ENCODE measurements at places on chromosomes 2 and 18.

DNA sequence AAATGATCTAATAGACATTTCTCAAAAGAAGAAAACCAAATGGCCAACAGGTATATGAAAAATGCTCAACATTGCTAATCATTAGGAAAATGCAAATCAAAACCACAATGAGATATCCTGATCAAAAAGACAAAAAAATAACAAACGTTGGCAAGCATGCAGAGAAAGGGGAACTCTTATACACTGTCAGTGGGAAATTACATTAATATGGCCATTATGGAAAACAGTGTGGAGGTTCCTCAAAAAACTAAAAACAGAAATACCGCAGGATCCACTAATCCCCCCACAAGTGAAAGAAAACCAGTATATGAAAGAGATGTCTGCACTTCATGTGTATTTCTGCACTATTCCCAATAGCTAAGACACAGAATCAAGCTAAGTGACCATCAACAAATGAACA lies 57.7 kb upstream of the CTIF start:
- DNase-seq, result no peak

- no peak for DNase-seq
These were observed 44.5 kb downstream of the SH3BP4 start for GRCh38 chr2:234996069-234996940.

DNA sequence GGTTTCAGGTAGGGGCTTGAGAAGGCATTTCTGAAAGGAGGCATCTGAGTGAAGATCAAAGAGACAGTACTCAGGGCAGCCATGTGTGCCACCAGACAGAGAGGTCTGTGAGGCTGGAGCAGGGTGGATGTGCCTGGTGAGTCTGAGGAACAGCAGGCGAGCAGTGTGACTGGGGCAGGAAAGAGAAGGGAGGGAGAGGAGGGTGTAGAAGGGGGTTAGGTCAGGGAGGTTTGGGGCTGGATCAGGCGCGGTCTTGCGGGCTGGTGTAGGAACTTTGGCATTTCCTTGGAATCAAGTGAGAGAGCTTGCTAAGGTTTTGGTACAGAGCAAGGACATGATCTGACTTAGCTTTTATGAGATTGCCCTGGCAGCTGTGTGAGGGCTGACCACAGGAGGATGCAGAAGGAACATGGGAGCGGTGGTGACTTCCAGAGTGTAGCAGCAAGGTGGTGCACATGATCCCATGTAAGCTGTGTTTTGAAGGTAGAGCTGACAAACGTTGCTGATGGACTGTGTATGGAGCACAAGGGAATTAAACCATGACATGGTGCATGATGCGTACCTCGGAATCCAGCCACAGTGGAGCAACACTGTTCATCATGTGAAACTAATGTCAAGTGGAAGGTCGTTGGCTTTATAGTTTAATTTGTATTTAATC lies 13.9 kb downstream of the RAB31 start:
- DNase-seq, result no peak

DNA sequence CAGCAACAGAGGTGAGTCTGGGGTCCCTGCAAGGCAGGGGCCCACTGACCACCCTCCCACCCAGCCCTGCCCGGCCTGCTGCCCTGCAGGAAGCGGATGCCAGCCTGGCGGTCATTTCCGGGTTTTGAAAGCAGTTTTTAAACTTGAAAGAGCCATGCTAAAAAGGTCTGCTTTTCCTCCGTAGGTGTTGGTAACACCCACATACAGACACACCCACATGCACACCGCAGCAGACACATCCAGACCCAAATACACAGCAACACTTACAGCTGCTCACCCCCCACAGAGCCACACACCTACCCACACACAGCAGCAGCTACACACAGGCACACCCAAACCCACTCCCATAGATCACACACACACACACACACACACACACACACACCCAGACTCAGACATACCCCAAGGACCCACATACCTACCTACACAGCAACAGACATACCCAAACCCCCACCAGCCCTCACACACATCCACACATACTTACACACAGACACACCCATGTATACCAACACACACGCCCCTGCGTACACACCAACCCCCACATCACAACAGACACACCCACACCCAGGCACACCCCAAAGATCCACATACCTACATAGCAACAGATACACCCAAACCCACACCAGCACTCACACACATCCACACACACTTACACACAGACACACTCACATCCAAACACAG lies 7.6 kb downstream of the ZFP36L2 start:
- DNase-seq, result no peak

DNA sequence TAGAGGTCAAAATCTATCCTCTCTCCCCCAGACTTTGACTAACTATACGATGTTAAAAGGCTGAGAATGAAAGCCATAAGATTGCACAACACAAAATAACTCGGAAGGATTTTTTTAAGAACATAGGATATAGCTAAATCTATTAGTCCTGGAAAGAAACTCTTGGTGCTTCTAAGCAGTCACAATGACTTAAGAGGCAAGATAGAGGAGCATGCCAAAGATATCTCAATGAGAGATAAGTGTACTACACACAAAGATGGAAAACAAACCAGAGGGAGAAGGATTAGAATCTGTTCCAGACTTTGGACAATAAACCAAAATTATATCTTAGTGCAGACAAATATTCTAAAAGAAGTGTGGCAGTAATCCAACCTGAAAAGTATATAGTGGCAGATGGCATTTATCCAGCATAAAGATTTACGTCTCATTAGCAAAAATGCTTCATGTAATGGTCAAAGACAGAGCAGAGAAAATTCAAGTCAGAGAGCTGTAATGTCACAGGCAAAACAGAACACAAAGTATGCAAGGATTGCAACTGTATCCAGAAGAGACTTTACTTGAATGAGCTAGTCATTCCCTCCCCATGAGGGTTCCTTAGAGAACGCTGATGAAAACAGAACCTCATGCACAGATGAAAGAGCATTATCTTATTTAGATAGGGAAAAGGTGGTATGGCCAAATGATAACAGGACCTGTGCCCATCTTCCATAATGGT lies 28.8 kb upstream of the EVA1A start:
- DNase-seq, result no peak

DNA sequence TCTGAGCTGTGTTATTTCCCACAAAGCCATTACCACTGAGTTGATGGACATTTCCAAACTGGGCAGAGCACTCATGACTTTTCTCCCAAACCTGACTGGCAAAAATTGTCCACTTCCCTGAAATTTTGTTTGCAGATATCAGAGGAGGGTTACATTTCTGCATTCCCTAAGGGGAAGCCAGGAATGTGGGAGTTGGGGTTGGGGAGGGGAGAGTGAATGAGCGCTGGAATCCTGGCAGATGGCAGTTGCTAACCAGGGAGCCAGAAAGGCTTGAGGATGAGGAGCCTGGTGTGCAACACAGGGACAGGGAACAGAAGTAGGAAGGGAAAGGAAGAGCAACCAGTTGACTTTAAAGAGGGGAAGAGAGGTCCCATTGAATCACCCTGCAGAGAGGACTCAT lies 14.0 kb upstream of the CCNYL1 start:
- DNase-seq, result no peak

GRCh38 chr18:54261894-54262293 lies 7.4 kb upstream of the POLI start:
- DNase-seq, result no peak

DNA sequence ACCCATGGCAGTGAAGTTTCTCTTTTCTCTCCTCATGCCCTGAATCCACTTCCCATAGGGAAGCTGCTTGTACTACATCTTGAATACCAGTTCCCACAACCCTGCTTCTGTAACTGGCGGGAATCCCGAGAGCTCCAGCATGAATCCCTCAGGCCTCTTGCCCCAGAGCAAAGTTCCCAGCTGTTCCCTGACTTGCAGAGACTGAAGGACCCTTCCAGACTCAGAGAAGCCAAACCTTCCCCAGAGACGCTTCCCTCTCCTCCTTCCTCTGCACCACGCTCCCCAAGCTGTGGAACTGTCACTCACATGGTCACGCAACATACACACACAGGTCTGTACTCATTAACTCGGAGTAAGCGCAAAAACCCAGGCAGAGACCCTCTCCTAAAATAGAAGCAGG lies 26.4 kb downstream of the TRAPPC12 start:
- DNase-seq, result no peak

DNA sequence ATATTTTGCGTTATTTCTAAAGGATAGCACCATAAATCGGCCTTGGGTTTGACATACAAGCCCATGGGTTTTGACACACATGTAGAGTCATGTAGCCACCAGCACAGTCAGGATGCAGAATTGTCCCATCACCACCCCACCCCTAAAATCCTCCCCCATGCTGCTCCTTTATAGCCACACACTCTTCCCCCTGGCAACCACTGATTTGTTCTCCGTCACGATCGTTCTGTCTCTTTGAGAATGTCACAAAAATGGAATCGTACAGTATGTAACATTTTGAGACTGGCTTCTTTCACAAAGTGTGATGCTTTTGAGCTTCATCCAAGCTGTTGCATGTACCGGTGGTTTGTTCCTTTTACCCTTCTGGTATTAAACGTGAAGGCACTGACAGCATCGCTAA lies 39.1 kb downstream of the CRACDL start:
- no peak for DNase-seq

DNA sequence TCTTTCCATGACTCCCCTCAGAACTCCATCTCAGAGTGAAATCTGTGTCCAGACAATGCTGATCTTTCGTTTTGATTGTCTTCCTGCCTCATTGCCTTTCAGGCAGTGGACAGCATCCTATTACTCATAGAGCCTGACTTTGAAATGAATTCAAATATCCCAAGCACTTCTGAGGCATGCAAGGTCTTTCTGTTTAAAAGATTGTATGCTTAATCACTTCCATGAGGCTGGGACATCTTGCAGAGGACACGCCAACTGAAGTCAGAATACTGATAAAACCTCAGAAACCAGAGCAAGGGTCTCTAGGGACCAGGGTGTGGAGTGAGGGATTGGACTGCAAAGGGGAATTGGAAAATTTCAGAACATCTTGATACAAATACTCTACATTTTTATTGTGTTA lies 836.5 kb upstream of the ID2 start:
- no peak for DNase-seq

DNA sequence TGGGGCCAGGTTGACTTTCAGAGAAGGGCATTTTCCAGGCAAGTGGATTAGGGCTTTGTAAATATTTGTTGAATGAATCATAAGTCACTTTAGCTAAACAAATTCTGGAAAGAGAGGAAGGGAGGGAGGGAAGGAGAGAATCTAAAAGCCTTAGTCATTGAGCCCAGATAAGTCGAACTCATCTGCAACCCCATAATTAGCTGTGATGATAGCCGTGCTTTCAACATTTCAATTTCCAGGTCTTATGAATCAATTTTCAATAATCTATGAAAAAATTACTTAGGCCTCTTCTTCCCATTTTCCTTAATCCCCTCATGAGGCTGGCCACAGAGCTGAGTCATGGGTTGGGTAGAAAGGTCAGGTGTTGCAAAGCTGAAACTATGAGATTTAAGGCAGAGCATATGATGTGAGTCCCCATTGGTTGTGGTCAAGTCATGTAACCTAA lies 111.9 kb upstream of the MAPRE2 start:
- DNase-seq, result peak; percentile 14

DNA sequence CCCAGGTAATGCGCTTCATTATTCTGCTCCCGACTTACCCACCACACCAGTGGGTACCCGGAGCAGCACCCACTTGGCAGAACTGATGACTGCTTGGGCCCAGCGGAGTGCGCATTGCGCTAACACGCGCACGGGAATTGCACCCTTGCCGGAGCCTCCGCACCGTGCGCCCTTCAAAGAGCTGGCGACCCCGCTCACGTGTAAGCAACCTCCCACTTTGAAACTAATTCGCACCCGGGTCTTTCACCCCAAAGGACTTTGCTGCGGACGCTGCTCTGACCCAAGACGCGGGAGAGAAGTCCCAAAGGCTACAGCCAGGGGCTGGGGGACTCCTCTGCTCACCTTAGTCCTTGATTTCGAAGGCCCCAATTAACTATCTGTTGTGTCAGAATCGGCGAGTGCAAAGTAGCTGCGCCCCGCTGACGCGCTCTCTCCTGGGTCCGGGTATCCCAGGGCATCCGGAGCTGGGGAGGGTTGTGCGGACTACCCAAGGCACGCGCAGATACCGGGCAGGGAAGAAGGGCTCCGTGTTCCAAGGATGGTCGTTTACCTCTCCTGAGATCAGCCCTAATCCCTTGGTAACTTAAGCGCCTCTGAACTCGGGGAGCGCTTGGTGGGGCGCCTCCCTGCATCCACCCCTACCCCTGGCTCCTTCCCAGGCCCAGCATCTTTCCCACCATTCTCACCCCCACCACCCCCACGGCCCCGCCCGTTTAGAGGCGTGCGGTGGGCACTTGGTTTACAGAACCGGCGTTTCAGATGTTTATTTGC lies 13.1 kb upstream of the SATB2 start:
- no peak for DNase-seq

DNA sequence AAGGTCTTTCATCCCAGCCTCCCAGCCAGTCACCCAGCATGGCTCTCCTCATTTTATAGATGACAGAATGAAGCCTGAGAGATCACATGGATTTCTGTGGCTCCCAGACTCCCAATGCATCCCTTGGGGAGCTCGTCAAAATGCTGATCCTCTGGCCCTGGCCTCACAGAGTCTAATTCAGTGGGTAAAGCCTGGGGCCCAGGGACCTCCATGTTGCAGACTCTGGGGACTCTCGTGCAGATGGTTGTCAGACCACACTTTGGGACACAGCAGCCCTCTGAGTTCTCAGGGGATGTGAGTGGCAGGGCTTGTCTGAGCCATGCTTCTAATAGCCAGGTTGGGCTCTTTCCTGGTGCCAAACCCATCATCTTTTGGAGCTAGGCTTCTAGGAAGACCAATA lies 97.0 kb downstream of the CTIF start:
- DNase-seq, result no peak

- DNase-seq, result no peak
These were observed 32.1 kb upstream of the SP3 start for GRCh38 chr2:173997269-173997668.

DNA sequence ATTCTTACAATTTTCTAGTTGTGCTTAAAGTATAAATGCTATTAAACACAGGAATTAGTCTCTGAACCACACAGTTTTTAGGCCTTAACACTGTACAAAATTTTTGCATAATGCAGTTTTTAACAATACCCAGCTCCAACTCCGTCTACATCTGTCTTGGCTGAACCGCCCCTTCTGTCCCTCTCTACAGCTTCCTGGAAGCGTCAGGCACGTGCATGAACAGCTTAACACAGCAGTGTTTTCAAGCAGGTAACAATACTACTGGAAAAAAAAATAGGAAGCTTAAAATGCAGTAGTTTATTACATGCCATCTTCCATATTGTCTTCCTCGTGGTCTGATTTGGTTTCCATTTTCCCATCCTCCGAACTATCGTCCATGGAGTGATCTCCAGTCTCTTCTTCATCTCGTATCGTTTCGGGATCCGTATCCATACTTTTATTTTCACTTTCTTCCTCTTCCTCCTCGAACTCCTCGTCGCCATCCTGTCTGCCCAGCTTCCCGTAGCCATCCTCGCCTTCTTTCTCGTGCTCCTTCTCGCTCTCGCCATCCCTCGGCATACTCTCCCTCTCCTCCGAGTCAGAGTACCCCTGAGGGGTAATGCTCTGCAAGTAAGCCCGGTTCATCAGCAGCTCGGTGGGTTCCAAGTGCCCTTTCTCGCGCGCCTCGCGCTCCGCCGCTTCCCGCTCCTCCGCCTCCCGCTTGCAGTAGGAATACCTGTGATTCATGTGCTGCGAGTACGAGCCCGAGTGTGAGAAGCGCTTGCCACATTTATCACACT lies 130.6 kb downstream of the ZEB2 start:
- no peak for DNase-seq
